GM18507 (cell line): ENCODE measurements at places on chromosomes 2 and 18.

- no peak for DNase-seq
Measured at GRCh38 chr2:201882353-201883090, 76.2 kb downstream of the CDK15 start.

DNA sequence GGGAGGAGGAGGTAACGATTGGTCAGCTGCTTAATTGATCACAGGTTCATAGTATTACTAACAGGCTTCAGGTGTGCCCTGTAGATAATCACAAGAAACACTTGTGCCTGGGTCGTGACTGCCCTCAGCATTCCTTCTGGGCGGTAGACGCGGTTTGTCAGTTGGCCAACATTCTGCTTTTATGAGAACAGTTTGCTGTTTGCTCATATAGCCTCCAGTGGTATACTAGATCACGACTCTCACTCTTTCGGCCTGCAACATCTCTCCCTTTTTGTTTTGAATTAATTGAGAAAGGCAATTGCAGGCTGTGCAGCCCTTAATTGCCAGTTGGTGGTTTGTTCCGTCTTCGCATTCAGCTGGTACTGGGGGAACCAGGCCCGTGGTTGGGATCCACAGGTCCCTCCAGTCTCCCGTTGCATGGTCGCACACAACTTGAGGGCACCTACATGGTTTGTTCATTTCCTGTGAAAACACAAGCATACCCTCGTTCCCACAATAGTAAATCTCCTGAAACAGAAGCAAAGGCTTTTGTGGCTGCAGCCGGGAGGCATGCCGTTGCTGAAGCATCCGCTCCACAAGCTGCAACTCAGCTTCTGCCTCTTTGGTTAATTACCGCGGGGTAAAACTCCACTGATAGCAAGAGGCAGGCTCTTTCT lies 30.3 kb upstream of the GPR17 start:
- DNase-seq = no peak

GRCh38 chr2:206274434-206275311 lies at the start of gene ZDBF2:
TSS of gene ZDBF2 (plus strand) at chr2:206274663. CDS start at chr2:206281850, 7,187 bp downstream.
- DNase-seq = peak; percentile 45

DNA sequence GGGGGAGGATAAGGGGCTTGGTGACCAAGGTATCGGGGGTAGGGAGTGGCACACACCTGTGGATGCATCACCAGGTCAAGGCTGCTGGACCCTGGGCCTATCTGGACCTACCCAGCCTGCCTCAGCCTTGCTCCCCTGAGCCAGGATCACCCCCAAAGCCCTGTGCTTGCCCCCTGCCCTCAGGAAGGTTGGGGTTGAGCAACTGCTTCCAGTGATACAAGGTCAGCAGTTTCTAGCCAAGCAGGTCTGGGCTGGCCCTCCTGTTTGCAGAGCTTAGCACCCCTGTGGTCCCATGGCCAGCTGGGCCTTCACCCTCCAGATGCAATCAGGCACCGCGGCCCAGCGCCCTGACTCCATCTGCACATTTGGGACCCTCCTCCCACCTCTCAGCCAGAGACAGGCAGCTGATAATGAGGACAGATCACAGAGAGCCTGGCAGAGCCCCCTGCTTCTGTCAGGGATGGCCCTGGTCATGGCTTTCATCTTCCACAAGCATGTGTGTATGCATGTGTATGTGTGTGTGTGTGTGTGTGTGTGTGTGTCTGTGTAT lies 154.6 kb downstream of the TFCP2L1 start:
- DNase-seq = no peak

GRCh38 chr18:13581496-13582177 lies 144.7 kb downstream of the FAM210A start:
- DNase-seq = no peak

GRCh38 chr2:25711675-25712354 lies 38.4 kb upstream of the DTNB start:
- no peak for DNase-seq

DNA sequence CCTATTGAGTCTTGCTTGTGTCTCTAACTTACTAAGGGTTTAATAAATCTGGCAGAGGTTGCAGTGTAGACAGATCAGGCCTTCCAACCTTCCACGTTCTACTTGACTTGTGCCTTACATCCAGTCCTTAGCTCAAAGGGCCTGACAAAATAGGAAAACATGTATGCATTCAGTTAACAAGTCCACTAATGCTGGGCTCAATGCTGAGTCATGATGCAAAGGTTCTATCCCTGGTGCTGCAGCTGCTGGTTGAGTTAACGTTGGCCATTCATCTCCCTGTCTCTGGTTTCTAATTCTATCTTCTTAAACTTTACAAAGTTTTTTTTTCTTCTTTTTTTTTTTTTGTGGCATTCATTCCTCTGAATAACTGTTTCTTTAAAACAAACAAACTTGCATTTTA lies 46.3 kb upstream of the ITGB6 start:
- no peak for DNase-seq

GRCh38 chr18:77559274-77559910 lies 309.7 kb downstream of the GALR1 start:
- DNase-seq = no peak

DNA sequence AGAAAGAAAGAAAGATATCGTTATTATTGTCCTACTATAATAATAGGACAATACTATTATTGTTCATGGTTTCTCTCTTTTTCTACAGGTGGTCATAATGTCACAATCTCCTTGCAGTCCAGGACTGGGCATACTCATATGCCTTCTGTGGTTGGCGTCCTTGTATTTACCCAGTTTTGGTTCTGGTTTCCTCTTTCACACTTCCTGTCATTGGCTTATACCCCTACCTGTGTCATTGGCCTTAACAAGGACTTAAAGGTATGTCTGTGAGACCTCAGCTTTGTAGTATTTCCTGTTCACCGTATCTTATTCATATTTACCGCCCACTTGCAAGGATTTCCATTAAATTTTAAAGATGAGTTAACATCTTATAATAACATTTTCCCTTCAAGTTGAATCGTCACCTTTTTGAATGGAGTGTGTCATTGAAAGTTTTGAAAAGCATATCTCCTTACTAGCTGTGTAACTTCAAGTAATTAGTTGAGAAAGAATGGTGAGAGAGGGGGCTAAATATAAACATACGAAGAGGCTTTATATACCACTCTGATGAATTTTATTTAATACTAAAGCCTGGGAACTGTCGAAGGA lies 36.5 kb upstream of the HTR2B start:
- DNase-seq = no peak

GRCh38 chr2:174643356-174643755 lies 45.8 kb upstream of the WIPF1 start:
- DNase-seq = no peak

GRCh38 chr2:231016566-231017230 lies 20.6 kb upstream of the C2orf72 start:
- no peak for DNase-seq

- DNase-seq = no peak
Measured at GRCh38 chr2:231720292-231720986, 12.1 kb downstream of the PTMA start.

DNA sequence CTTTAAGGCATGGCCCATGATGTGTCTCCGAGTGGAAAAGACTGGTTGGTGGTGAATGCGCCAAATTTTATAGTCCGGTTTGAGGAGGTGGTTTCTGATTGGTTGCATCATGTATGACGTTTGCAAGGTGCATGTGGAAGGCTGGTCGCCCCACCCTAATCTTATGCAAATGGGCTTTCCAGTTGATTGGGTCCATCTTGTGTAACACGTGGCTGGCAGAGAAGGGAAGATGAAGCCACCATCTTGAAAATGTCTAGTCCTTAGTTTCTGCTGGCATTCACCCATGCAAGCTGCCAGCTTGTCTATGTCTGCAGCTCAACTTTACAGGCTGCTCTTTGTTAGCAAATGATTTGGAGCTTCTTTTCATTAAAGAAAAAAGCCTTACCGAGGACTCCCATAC lies 132.2 kb downstream of the PIK3C3 start:
- no peak for DNase-seq

DNA sequence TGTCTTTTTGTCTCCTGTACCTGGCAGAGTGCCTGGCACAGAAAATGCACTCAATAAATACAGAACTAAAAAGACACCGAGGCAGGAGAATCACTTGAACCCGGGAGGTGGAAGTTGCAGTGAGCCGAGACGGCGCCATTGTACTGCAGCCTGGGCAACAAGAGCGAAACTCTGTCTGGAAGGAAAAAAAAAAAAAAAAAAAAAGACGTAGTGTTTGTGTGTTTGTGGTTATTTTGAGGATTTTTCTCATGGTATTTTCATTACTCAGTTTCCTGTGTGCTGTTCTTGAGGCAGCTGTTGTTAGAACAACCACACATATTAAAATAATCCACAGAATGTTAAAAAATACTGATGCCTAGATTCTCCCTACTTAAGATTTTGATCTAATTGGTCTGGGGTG lies 519.2 kb upstream of the SPHKAP start:
- DNase-seq = no peak

GRCh38 chr18:75548353-75548905 lies 120.9 kb upstream of the SMIM21 start:
- DNase-seq = no peak
